ENCODE measurements at places on chromosomes 16 and 17.

GRCh38 chr16:63714876-63715275, 1407.0 kb downstream of the CDH11 start:
- no peak for DNase-seq

GRCh38 chr17:82298538-82299421, 18.6 kb downstream of the CD7 start:
- no peak for DNase-seq

DNA sequence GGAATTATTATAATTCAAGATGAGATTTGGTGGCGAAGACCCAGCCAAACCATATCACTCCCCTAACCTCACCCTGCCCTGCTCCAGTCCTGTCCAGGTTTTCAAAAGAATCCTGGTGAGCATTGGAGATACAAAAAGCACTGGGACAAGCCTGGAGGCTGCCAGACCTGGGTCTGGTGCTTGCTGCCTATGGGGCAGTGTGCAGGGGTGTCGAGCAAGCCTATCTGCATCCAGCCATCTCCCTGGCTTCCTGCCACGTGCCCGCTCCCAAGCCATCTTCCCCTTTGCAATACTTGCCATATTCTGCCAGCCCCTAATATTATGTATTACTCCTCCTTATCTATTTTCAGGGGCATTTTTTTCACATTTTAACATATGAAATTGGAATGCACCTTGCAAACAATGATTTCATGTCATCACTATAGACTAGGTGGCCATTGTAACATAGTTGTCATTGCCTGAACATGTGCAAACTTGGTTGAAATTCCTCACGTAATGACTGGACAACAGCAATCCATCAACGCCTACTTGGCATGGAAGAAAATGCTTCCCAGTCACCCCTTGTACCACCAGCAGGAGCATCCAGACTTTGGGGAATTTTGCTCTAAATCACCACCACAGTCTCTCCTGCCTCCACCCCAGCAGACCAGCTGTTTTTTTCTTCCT, 8.1 kb upstream of the KDM8 start:
- no peak for DNase-seq

- DNase-seq = peak; percentile 79
Measured at GRCh38 chr17:50425682-50426471, at the start of gene ACSF2. TSS of gene ACSF2 (plus strand) at chr17:50426218. CDS start at chr17:50426262, 44 bp downstream.

GRCh38 chr17:66379544-66379943, 77.1 kb downstream of the PRKCA start:
- no peak for DNase-seq

DNA sequence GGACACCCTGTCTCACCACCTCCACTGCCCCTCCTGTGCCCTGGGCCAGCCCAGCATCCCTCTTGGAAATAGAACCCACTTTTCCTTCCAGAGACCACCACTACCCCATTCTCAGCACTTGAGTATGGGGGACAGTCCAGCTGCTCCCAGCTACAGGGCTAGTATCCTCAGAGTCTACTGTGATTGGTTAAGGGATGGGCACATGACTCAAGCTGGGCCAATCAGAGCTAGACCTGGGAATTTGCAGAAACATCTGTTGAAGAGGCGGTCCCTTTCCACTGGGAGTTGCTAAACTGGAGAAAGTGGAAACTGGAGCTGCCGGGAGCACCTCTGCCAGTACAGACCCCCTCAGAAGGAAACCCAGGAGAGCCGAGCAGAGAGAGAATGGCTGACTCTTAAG, 156.6 kb downstream of the GSG1L start:
- DNase-seq = no peak

GRCh38 chr17:62708587-62708986, 81.1 kb downstream of the MRC2 start:
- DNase-seq = no peak

Data from CD4-positive, alpha-beta T cell treated with Interferon alpha-2 for 1 hour (primary cell).